Foreskin keratinocyte (primary cell): ENCODE measurements at places on chromosomes 1 and 21. TPM values are rescaled to one million over a fixed set of nuclear protein-coding genes. Genes with fewer than 3 reads are reported as not detected.
A peak's percentile ranks its signal among the peaks of the same experiment; 100 is the strongest.

JTB gene
- 103 and 107 TPM in 2 replicates for total RNA-seq

RIMS3 gene
- total RNA-seq: 1.4 TPM in 2 replicates

RNF186 gene
- not detected in 2 replicates for total RNA-seq

GRCh38 chr1:173477286-173478093 lies at the start of gene PRDX6:
Gene PRDX6, plus strand, starts transcription at chr1:173477335. Its CDS starts 63 bp downstream, at chr1:173477398.
- DNase-seq: peak; percentile 49

DNA sequence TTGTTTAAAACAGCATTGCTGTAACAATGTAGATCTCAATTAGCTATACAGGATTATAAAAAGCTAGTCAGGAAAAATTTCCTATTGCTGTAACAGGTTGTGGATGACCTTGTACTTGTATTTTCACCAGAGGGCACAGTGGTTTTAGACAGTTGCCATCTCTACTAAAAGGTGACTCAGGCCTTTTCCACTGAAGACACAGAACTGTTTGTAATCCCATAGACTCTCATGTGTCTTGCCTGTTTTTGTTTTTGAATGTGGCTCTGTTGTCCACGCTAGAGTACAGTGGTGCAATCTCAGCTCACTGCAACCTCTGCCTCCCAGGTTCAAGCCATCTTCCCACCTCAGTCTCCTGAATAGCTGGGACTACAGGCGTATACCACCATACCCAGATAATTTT lies 5.9 kb downstream of the MTFR1L start:
- no peak for DNase-seq

DNA sequence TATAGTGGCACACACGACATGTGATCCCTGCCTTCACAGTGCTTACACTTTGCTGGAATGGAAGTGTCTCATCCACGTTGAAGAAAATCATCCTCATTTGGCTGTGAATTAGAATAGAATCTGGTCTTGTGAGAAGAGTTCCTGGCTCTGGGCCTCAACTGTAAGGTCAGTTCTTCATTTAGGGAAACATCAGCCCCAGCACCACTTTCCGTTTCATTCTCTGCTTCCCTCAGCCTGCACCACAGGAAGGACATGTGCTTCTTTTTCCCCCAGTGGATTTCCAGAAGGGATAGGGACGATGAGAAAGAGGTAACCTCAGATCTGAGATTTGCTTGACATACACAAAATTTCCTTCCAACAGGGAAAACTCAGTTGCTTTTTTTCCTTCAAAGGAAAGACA lies 3.7 kb upstream of the ALX3 start:
- DNase-seq: no peak

FNDC5 gene
- total RNA-seq: not detected in 2 replicates

- no peak for DNase-seq
Measured at GRCh38 chr1:20430355-20431175, 55.4 kb downstream of the CAMK2N1 start.

BMP8B gene
- total RNA-seq: 0.04 and 0.10 TPM in 2 replicates

GRCh38 chr1:3304692-3305091 lies 149.8 kb upstream of the ARHGEF16 start:
- no peak for DNase-seq

GRCh38 chr1:222099746-222100145 lies 357.9 kb upstream of the DUSP10 start:
- DNase-seq: no peak

ALPL gene
- 1.2 TPM in 1 of 2 replicates, not detected in the other for total RNA-seq

DNA sequence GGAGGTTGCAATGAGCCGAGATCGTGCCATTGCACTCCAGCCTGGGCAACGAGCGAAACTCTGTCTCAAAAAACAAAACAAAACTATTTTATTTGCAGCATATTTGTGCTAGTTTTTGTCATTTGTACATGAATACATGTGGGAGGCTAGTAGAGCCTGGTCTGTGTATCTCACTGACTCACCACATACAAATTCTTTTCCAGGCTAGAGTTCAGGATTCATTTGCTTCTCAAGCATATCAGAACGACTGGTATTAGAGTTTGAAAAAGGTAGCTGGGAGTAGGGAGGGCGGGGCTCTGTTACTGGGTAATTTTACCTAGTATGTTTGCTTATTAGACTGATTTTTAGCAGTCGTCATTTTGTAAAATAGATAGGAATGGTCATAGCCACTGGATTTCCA lies 4.5 kb upstream of the TOR3A start:
- no peak for DNase-seq

- DNase-seq: peak; percentile 47
Measured at GRCh38 chr1:182301467-182302198, 90.0 kb downstream of the GLUL start.
